Right cardiac atrium (tissue), 5 donors: ENCODE measurements at places on chromosomes 2 and 18.

DNA sequence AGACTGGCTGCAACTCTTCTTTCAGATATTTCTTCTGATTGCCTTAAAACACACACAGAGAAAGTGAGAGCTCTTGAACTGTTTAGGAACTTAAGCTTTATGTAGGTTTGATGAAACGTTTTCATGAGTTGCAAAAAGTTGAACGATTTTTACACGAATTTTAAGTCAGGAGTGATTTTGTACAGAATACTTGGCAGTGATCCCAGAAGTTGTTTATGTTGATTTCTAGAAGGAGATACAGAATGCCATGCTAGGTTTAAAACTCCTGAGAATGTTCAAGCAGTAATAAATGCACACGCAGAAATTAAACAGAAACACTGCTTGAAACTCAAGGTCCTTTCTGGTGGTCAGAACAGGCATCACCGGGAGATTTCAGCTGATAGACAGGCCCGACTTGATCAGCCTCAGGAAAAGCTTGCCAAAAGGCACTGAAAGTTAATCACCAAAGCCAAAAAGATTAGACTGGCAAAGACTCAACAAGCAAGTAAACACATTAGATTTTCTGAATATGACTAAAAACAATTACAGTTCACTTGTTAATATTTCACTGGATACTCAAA lies 123.1 kb downstream of the SOCS6 start:
- DNase-seq = no peak

DNA sequence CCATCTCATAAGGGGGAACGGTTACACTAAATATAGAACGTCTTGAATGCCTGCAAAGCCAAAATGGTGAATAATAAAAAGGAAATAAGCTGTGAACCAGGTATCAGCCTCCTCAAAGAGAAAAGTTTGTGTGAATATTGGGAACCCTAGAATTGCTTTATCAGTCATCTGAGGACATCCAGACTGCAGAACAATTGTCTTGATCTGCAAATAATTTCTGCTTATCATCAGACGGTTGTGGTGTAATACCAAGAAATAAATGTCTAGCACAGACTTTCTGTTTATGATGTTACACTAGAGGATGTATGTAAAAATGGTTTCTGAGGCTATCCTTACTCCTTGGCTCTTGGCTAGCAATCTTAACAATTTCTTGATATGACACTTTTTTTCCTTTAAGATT lies 53.5 kb upstream of the SLC25A52 start:
- no peak for DNase-seq

- no peak for DNase-seq
Observed at GRCh38 chr2:134457353-134457752, 203.5 kb downstream of the MGAT5 start.

- DNase-seq = no peak
Observed at GRCh38 chr18:58766946-58767345, 95.7 kb downstream of the MALT1 start.

DNA sequence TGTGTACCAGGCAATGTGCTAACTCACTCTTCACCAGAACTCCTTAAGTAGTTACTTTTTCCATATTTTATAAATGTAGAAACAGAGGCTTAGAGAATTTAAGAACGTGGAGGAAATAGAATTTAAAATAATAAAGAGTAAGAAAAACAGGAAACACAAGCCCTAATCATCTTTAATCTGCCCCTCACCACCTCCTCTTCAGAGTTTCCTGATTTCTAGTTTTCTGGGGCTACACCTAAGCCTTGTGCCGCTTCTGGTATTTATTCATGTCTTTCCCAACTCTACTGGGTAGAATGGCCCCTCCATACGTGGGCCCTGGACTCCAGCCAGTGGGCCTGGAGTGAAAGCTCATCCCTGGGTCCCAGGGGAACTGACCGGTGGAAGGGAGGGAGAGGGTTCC lies 85.4 kb downstream of the RTN4 start:
- no peak for DNase-seq

DNA sequence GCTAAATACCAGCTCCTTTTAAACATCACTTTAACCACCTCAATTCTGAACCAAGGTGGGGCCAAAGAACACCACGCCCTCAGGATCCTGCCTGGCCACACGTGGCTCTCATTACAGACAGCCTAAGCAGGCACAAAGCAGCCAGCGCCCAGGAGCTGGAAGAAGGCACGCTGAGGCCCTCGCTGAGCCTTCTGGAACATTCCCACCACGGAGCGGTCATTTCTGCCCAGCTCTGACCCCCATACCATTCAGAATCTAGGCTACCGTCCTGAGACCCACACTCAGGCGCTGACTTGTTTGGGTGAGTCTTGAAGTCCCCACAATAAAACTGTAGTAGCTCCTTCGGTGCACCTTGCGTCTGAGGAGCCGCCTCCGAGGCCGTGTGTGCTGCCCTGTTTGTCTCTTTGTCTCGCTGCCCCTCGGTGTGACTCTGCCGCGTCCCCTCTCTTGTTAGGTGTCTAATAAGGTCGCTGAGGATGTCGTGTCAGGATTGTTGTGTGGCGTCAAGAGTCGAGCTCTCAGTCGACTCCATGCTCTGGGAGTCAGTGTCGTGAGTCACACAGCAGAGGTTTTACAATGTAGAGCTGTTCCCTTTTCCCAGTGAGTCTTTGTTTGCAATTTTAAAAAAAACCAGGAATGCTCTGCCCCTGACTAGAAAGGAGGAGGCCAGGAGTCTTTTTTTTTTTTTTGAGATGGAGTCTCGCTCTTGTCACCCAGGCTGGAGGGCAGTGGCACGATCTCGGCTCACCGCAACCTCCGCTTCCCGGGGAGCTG lies 242.4 kb downstream of the KLHL29 start:
- DNase-seq = no peak

- no peak for DNase-seq
Observed at GRCh38 chr2:165618806-165619205, 149.3 kb downstream of the CSRNP3 start.

- DNase-seq = no peak
Observed at GRCh38 chr2:29776406-29776805, 145.0 kb downstream of the ALK start.

DNA sequence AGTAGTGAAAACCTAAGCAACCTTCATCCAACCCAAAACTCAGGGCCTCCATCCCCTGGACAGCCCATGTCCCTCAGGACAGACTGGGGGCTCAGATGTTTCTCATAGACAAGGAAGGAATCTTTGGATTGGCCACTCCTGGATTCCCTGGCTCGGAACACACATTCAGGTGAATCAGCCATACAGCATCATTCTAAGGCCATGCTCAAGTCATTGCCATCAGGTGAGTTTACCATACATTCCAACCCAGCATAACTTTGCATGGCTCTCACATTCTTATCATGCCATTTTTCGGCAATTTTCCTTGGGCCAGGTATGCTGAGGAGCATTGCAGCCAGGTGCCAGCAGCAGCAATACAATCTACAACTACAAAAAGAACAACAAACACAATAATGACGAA lies 34.6 kb upstream of the SERPINE2 start:
- DNase-seq = no peak

DNA sequence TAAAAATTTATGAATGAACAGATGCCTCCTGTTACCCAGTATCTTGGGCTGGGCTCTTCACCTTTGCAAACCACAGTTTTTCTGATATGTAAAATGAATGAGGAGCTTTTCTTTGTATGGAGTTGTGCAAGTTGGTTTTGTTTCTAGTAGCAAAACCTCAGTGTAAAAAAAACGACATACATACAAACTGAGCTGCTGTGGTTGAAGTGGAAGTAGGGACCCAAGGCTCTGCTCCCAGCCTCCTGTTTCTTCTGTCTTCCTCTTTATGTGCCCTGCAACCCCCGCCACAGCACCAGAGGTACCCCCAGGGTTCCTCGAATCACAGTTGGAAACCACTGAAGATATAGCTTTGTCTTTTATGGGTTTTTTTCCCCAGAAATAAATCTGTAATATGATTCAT lies 118.1 kb downstream of the MYO1B start:
- DNase-seq = no peak

GRCh38 chr2:37737507-37737906 lies 66.1 kb upstream of the CDC42EP3 start:
- no peak for DNase-seq

- peak; percentile 88 for DNase-seq
Observed at GRCh38 chr2:101387151-101387834, at the start of gene CREG2. Gene CREG2 (minus strand): TSS chr2:101387503. CDS start chr2:101387457, 46 bp downstream.

GRCh38 chr2:186486651-186487647 lies 889 bp downstream of the ZC3H15 start:
- DNase-seq = no peak

DNA sequence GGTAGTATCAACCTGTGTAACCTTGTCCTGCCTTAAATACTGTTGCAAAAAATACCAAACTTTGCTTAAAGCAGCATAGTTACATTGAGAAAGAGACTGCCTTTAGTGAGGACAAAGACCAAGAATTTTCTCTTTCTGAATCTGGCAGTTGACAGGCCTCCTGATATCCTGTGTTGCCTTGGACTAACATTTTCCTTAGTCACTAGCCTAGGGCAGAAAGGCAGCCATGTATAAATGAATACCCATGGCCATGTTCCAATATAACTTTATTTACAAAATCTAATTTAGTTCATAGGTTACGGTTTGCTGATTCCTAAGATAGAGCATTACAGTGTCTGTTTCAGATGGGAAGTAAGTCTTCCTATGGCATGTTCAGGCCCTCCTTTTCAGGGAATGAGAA lies 895.4 kb downstream of the CNTNAP5 start:
- DNase-seq = no peak

- no peak for DNase-seq
Observed at GRCh38 chr18:25592804-25593360, 240.9 kb upstream of the ZNF521 start.

DNA sequence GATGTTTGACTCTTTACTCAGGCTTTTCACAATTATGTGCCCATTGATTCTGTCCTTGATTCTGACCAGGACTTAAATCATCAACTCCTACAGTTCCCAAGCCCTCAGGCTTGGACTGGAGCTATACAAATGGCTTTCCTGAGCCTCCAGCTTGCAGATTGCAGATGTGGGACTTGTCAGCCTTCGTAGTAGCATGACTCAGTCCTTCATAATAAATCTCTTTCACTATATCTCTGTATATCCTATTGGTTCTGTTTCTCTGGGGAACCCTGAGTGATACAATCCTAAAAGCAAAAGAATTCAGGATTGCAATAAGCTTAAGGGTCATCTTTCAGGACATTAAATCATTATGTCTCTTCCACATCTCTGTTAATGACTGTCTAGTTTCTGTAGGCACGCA lies 356.6 kb downstream of the RIT2 start:
- no peak for DNase-seq

- DNase-seq = no peak
Observed at GRCh38 chr2:53632714-53633113, 134.9 kb upstream of the CHAC2 start.

DNA sequence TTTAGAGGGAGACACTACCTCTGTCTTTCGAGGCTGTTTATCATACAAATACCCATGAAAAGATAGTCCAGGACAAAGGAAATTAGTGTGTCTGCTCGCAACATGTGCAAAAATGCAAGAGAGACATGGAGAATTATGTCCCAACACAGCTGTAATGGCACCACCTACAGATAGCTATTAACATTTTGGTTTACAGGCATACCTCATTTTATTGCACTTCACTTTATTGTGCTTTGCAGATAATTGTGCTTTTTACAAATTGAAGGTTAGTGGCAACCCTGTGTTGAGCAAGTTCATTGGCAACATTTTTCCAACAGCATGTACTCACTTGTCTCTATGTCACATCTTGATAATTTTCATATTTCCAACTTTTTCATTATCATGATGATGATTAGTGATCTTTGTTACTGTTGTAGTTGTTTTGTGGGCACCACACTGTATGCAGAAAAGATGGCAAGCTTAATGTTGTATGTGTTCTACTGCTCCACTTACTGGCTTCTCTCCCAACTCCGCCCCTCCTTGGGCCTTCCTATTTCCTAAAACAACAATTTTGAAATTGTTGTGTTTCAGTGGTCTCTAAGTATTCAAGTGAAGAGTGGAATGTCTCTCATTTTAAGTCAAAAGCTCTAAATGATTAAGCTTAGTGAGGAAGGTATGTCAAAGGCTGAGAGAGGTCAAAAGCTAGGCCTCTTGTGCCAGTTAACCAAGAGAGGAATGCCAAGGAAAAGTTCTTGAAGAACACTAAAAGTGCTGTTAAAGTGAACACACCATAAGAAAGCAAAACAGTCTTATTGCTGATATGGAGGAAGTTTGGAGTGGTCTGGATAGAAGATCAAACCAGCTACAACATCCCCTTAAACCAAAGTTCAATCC lies 52.0 kb downstream of the ANKRD12 start:
- DNase-seq = no peak

DNA sequence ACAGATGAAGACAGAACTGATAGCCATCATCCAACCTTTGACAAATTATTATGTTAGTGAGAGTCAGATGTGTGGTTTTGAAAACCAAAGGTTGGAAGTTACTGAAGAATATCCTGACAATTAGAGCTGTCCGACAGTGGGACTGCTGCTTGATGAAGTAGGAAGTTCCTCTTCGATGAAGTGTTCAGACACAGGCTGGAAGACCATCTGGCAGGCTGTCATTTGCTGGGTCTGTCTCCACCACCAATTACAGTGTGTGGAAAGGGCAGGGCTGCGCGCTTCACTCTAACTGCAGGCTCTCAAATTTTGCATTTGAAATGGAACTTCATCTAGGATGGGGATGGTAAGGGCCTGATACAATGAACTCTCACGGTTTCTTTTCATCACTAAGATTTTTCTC lies 313.8 kb downstream of the PIK3C3 start:
- no peak for DNase-seq

DNA sequence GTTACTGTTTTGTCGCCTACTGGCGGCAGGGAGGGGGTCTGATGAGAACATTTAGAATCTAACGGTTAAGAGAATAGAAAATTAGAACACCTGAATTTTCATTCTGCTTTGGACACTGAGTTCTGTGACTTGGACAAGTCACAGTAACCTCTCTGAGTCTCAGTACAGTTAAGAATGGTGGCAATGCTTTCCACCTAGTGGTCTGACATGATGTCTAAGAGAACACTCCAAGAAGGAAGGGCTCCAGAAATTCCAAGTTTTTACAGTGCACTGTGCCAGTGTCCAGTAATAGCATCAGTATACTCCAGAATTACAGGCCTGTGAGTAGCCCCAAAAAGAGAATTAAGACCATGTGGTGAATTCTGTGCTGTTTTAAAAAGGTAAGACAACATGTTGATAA lies 174.1 kb upstream of the ZFP36L2 start:
- DNase-seq = no peak

DNA sequence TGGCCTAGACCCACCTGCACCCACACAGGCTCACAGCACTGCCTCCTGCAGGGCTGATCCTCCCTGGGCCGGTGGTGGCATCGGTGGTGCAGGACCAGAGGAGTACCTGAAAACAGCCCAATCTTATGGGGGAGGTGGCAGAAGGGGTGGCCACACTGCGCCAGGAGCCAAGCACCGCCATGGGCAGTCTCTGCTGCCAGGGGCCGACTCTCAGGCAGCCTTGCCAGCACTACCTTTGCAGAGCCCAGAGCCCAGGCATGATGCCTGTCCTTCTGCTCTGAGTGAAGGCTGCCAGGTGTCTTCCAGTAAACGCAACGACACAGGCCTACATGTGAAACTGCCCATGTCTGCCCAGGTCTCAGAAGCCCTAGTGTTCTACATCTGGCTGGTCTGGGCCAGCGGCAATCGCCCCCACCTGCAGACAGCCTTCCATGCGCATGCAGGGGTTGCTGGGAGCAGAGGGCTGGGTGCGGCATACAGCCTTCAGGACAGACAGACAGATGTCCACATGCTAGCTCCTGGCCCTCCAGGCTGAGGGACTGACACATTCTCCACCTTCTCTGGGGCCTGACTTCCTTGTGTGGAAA lies 6.8 kb downstream of the HS6ST1 start:
- DNase-seq = no peak
